Left colon (tissue), 2 donors: ENCODE measurements at places on chromosomes 3 and 15.

- no peak for DNase-seq
These were observed 3.5 kb upstream of the ITGB5 start for GRCh38 chr3:124890573-124891190.

DNA sequence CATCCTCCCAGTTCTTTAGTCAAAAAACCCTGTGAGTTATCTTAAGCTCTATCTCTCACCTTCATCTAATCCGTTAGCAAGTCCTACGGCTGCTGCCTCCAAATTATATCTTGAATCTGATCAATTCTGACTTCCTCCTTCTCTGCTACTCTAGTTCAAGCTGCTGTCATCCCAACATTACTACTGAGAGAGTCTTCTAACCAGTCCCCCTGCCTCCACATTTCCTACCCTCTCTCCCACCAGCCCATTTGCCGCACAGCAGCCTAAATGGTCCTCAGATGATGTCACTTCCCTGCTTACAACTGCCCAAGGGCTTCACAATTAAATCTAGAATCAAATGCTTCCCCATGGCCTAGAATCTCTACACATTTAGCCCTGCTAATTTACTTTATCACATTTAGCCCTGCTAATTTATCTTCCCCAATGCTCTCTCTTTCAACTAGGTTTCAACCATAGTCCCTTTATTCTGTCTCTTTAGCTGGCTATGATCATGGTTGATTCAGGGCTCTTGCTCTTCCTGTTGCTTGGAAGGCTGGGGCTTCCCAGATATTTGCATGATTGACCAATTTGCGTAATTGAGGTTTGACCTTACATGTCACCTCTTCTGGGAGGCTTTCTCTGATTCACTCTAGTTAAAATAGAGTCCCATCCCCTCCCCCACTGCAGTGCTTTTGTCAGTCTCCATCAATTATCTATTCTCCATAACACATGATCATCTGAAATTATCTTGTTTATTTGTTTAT lies 11.0 kb upstream of the ARL14 start:
- peak; percentile 28 for DNase-seq

GRCh38 chr3:167976516-167977361 lies 119.0 kb downstream of the GOLIM4 start:
- no peak for DNase-seq

GRCh38 chr3:30914696-30915095 lies 20.2 kb upstream of the GADL1 start:
- no peak for DNase-seq

GRCh38 chr3:58485801-58486435 lies 6.0 kb upstream of the KCTD6 start:
- no peak for DNase-seq

GRCh38 chr3:39990532-39990931 lies 181.1 kb downstream of the MYRIP start:
- no peak for DNase-seq

DNA sequence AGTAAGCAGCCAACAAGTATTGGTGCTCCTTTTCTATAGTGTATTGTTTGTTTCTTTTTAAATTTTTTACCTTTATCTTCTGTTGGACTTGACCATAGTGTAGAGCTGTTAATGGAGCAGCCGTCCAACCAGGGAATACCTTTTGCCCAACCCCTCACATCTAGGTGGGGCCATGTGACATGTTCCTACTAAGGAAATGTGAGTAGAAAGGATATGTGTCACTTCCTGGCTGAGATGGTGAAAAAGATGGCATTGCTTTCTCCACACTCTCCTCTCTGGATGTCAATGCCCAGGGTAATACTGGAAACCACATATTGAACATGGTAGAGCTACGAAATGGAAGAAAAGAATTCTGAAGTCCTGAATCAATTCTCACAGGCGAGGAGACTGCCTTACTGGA lies 218.8 kb downstream of the TBL1XR1 start:
- DNase-seq: no peak

- no peak for DNase-seq
These were observed 31.2 kb upstream of the RIOX2 start for GRCh38 chr3:98003306-98003969.

- DNase-seq: no peak
These were observed 167.7 kb upstream of the P2RY1 start for GRCh38 chr3:152667267-152667666.

DNA sequence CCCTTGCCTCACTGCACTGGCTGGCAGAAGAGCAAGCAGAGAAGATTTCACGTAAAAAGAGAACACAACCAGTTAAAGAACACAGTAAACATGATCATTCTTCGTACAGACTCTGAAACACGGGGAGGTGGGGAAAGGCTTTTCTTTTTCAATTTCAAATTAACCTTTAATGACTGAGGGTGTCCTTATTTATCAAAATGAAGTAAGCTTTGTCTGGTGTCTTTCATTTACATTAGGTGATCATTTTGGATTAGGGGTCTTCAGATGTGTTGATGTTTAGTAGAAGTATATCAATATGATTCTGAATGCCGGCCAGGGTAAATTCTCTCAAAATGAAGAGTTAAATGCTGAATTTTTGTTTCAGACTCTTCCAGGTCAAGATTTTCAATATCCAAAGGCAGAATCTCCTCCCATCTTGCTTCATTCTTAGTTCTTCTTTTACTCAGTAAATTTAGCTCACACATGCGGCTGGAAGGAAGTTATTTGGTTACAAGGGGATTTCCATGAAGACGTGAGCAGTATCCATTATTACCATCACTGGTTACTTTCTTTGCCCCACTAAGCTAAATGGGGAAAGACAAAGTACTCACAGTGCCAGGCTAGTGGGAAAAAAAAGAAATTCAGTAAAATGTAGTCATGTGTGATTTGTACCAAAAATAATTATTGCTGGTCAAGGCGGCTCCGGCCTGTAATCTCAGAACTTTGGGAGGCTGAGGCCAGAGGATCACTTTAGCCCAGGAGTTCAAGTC lies 272.2 kb upstream of the NR2F2 start:
- DNase-seq: no peak

- DNase-seq: no peak
These were observed 85.6 kb downstream of the RAP2B start for GRCh38 chr3:153247331-153248330.

- DNase-seq: no peak
These were observed 383.9 kb upstream of the TMCO5A start for GRCh38 chr15:37550360-37551024.

DNA sequence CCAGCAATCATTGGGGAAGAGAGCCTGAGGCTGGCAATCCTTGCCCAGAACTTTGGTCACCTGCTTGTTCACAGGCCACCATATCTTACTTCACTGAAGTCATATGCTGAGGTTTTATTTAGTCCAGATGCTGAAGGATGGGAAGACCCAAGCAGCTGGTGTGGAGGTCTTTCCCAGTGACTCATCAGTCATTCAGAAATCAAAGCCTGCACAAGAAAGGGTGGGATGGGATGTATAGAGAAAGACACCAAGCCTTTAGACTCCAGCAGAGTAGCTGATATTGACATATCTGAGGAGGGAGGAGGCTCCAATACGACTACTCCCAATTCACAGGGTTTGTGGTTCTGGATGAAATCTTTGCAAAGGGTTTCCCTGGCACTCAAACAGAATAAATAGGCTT lies 13.0 kb upstream of the PHLDB2 start:
- no peak for DNase-seq

DNA sequence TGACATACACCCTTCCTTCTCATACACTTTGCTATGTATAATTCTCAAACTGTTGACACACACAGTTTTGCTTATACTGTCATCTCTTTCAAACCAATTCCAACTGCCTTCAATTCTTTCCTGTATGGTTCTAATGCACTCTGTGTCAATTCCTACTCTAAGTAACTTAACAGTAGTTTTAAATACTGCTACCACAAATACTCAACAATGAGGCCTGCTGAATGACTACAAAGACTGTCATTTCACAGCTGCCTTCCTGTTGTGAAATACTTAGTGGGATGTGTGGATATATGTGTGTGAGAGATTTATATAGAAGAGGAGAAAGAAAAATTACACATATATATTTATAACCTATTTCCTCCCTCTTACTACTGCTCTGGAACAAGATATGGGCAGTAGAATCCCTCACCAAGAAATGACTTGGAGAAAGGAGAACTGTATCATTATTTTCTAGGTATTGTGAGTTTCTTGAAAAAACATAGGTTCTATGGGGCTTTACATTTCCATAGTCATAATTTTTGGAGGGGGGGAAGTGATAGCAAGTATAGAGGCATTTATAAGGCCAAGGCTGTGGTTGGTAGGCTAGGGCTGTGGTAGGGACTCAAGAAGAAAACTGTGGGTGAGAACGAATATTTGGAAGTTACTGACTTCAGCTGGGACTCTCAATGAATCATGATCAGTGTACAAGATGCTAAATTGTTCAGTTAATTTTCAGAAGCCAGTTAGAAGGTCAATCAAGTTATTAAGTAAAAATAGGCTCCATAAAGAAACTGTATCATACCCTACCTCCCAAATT lies 88.7 kb downstream of the ANKRD28 start:
- no peak for DNase-seq

DNA sequence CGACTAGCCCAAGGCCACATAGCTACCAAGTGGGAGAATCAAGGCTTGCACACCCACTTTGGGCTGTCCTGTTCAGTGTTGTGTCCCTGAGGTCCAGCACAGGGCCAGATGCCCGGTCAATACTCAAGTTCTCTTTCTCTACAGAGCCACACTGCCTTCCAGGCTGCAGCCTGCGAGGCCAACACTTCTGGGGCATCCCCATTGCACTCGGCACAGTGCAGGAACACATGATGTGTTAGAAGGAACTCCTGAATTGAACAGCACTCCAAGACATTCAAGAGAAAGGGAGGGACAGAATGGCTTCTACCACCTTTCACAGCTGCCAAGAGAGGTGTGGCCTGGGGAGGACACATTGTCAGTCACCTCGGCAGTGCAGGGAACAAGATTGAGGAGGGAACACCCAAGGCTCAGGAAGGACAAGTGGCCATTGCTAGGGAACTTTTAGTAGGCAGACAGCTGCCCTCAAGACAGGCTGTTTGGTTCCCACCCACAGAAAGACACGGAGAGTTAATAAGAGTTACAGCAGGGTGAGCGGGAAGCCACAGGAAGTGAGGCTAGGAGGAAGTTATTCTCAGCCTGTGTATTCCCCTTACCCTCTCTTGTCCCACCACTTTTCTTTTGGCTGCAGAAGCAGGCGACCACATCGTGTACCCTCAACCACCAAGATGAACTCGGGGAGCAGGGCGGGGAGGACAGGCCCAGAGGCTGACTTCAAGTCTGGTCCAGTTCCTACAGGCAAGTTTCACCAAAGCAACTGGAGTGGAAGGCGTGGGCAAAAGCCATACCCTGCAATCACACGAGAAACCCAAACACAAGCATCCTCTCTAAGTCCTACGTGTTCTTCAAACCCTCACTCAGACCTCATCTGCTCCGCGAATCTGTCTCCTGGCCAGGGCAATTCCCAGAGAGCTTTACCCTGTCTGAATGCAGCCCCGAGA lies 69.4 kb downstream of the SRGAP3 start:
- no peak for DNase-seq

GRCh38 chr3:156619376-156619775 lies 55.0 kb upstream of the TIPARP start:
- DNase-seq: no peak

- DNase-seq: no peak
These were observed 374.1 kb downstream of the EFHB start for GRCh38 chr3:19559724-19560442.

DNA sequence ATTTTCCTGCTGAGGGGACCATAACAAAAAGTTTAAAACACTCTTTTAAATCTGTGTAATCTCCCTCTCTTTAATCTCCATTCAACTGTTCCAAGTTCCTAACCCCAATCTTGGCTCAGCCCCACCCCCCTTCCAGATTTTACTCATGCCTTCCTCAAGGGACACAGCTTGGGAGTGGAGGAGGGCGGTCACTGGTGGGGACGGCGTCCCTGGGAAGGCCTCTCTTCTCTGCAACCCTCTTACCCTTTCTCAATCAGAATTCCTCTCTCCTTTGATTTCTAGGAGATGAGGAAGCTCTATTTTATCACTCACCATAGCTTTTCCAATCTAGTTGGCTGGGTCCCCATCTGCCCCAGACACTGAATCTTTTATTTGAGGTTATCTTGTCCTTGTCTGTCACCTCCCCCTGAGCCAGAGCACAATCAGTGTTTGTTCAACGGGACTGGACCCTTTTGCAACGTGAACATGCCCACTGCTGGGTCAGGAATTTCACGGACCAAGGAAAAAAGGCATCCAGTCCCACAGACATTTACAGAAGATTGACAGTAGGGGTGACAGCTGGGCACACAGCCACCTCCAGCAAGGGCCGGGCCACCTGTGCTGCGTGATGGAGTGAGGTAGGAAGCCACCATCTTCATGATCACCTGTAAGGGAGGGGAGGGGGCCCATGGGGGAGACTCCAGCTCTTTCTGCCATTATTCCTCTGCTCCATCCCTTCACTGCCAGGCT lies 84.0 kb upstream of the HERC1 start:
- DNase-seq: no peak

DNA sequence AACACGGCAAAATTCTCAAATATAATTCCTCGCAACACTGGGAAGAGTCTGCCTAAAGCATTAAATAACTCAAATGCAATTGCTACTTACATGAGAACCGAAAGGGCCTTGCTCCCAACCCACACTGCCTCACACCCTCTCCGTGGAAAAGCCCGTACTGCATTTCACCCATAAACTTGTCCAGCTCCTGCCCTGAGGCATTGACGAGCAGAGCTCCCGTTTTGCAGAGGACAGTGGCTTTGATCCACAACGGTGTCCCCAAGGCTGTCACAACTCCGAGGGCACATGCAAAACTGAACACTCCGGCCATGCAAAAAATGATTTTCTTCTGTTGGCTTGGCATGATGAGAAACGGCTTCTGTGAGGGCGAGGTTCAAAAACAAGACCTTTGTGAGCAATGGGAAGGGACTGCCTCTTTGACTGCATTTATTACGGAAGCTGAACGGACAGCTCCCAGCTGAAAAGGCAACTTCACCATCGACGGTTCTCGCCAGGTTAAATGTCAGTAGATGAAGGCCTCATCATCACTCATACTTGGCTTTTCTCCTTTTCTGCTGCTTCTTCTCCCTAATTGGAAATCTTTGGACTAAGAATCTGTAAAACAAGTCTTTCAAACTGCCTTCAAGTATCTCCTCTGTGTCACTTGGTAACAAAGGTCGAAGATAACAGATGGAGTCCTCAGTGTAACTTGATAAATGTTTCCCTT lies at the start of gene CLRN1:
TSS of gene CLRN1 (minus strand) at position 362 of the 706 bp plus-strand sequence. CDS start at position 343, 19 bp downstream.
- DNase-seq: no peak

GRCh38 chr3:131218196-131218595 lies 163.4 kb upstream of the NUDT16 start:
- no peak for DNase-seq

GRCh38 chr3:38605981-38606380 lies 43.5 kb downstream of the SCN5A start:
- DNase-seq: no peak

DNA sequence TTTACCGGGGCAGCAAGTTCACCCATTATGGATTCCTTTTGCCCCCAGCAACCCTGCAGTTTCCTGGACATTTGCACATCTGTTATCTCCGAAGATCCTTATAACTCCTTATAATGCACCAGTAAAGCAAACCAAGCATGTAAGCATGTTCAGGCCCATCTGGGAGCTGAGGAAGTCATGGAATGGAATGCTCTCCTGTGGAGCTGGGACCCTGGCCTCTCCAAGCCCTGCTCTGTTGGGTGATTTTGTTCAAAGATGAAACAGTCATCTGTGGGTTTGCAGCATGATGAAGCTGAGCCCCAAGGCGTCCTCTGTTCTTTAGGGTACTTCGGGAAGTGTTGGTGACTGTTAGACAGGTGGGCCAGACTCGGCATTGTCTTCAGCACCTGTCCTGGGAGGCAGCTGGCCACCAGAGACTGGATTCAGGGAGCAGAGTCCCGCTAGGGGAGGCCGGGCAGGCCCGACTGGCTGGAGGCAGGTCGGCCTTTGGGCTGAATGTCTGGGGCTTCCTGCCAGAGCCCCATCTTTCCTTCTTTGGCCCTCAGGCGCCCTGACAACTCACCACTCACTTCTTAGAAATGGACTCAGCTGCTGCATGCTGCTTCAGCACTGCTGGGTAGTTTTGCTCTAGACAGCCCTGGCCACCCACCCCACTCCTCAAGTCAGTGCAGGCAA lies 3.9 kb downstream of the DNAH1 start:
- DNase-seq: no peak
